NCI-H2227 treated with DMSO at 0.1 percent for 48 hours (cell line): ENCODE measurements at places on chromosomes 1 and 21.
A peak's percentile ranks its signal among the peaks of the same experiment; 100 is the strongest.

DNA sequence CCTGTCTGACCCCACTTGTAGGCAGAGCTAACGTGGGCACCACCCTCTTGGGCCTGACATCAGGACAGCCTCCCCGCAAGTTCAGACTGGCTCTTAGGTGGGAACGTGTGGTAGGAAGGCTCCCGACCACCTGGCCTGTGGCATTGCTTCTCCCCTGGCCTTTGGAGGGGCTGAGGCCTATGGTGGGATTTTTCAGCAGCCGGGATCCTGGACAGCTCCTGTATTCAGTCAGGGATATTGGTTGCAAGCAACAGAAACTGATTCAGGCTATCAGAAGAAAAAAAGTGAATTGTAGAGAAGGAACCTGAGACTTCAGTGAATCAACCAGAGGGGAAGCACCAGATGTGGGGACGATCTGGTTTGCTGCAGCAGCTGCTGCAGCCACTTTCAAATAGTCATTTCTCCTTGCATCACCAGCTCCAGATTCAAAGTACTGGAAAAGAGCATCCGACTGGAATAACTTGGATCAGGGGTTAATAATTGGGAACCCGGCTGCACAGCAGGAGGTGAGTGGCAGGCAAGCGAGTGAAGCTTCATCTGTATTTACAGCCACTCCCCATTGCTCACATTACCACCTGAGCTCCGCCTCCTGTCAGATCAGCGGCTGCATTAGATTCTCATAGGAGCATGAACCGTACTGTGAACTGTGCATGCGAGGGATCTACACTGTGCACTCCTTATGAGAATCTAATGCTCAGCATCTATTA lies 5.9 kb downstream of the RNF186 start:
- peak; percentile 67 for DNase-seq

- DNase-seq = no peak
These were observed 155.9 kb downstream of the ZNF281 start for GRCh38 chr1:200253774-200254495.

GRCh38 chr1:179082333-179082998 lies 596 bp downstream of the TOR3A start:
- no peak for DNase-seq

- DNase-seq = no peak
These were observed 11.6 kb downstream of the DSTYK start for GRCh38 chr1:205199931-205200299.

DNA sequence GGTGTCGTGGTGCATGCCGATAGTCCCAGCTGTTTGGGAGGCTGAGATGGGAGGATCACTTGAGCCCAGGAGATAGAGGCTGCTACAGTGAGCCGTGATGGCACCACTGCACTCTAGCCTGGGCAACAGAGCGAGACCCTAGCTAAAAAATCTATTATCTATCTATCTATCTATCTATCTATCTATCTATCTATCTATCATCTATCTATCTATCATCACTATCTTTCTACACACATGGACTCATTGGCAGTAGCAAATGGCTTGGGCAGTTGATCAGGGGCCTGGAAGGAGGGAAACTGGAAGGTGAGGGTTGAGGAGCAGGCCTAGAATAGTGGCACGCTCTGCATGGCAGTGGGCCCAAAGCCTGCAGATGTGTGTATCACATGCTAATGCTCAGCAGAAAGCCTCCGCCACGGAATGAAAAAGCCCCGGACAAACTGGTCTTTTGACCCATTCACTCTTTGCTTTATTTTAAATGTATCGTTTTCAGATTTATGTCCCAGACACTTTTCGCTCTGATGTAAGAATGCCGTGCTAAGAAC lies 7.3 kb upstream of the HUNK start:
- DNase-seq = no peak

GRCh38 chr21:29145354-29145782 lies 14.9 kb downstream of the MAP3K7CL start:
- DNase-seq = no peak

DNA sequence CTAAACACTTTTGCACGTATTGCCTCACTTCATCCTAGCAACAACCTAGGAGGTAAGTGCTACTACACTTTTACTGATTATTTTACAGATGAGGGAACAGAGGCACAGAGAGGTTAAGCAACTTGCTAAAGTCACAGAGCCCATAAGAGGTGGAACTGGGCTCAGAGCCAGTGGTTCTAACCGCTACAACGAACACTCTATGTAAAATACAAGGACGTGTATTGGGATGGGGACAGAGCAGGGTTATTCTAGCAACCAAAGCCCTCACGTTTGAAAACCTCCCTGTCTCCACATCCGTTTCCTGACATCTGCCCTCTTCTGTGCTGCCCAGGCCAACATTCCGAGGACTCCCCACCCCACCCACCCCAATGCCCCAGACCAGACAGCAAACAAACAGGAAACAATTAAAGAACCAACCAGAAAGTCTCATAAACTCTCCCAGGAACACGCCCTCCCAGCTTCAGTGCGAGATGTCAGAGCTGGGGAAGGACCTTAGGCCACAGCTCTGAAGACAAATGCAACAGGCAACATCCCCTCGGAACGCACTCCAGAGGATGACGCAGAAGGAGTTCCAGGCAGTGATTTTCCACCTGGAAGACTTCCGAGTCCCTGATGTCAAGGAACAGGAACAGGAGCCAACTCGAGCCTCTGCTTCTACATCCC lies 41.1 kb downstream of the GLIS1 start:
- no peak for DNase-seq

DNA sequence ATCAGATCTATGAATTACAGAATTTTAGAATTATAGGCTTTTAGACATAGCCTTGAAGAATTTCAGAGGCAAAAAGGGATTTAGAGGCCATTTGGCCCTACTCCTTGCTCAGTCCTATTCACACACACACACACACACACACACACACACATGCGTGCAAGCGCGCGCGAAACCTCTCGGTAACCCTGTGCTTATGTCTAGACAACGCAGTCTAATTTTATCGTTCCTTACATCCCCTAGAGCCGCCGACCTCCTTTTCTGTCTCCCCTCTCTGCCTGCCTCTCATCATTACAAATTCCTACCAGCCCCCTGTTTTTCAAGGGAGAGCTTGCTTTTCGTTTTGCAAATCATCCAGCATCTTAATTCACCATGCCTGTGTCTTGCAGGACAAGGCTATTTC lies 252.1 kb downstream of the FOXD2 start:
- DNase-seq = no peak

- no peak for DNase-seq
These were observed 10.9 kb upstream of the MIXL1 start for GRCh38 chr1:226212545-226212944.

- DNase-seq = no peak
These were observed 34.2 kb downstream of the KRTAP10-1 start for GRCh38 chr21:44505673-44506278.

DNA sequence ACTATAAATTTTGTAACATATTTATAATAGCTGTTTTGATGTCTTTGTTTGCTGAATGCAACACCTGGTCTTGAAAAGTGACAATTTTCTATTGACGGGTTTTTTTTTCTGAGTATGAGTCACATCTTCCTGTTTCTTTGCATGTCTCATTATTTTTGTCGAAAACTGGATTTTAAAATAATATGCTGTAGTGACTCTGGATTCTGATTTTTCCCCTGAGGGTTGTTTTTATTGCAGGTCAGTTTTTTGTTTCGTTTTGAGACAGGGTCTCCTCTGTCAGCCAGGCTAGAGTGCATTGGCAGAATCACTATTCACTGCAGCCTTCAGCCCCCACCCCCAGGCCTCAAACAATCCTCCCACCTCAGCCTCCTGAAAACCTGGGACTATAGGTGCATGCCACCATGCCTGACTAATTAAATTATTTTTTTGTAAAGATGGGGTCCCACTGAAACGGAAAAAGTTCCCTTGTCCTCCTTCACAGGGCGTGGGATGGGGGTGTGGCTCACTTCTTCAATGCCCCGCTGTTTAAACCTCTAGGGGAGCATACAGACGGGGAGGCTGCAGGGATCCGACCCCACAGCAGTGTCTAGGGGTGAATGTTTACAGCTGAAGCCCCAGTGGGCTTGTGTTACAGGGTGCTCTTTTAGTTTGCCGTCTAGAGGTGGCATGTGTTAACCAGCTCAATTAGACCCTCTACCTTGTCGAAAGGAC lies 11.3 kb upstream of the PPIE start:
- no peak for DNase-seq

GRCh38 chr1:1876335-1876930 lies 14.5 kb downstream of the GNB1 start:
- no peak for DNase-seq

DNA sequence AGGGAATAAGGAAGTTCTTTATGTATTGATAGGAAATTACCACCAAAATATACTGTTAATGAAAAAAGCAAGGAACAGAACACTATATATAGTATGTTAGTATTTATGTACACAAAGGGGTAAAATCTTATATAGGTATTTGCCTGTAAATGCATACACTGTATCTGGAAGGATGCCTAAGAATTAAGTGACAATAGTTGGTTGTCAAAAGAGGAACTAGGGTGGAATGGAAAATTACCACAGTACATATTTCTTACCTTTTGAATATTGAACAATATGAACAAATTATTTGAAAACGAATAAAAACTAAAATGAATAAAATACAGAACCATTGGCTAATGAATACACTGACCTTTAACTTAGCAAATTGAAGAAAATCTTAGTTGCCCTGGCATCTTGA lies 13.6 kb downstream of the ARPC5 start:
- DNase-seq = no peak

GRCh38 chr1:231442735-231443134 lies 20.6 kb upstream of the EGLN1 start:
- DNase-seq = no peak

DNA sequence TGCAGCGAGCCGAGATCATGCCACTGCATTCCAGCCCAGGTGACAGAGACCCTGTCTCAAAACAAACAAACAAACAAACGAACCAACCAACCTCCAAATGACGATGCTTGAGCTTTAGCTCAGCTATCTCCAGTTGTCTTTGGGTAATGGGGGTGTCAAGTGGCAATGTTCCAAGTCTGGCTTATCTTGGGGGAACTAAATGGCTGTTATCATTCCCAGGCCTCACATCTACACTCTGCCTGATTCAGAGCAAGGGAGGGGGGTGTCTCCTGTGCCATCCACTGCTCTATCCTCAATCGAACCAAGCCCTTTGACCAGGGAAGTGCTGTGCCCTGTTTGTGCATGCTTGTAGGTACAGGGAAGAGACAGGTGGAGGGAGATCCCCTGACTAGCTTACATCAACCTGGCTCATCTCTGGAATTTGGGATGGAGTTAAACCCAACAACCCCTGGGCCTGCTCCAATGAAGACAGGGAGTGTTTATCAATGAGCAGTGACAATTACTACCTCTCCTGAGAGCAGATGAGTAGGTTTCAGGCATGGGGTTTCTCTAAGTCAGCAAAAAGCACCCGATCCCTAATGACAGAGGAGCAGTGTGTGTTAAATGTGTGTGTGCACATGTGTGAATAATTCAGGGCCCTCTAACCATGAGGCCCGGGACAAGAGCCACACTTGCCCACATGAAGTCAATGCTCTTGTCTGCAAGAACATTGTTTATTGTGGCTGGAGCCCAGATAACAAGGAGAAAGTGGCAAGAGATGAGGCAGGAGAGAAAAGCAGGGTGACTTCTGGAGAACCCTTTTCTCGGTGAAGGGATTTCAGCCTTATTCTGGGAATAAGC lies 20.3 kb upstream of the IL6R start:
- DNase-seq = no peak

GRCh38 chr1:156931974-156932710 lies 11.7 kb downstream of the LRRC71 start:
- no peak for DNase-seq

- DNase-seq = no peak
These were observed 1498.2 kb upstream of the B3GALT2 start for GRCh38 chr1:194684636-194685035.

DNA sequence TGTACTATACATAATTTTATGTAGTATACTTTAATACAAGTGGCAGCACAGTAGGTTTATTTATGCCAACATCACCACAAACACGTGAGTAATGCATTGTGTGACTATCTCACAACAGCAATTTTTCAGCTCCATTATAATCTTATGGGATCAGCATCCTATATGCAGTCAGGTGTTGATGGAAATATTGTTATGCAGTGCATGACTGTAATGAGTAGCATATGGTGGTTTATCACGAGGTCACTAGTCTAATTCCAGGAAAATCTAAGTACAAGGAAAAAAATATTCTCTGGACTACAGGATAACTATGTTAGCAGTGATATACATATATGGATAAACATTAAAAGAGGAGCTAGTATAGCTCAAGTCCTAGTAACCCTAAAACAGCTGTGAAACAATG lies 69.0 kb downstream of the ATP1B1 start:
- DNase-seq = no peak

DNA sequence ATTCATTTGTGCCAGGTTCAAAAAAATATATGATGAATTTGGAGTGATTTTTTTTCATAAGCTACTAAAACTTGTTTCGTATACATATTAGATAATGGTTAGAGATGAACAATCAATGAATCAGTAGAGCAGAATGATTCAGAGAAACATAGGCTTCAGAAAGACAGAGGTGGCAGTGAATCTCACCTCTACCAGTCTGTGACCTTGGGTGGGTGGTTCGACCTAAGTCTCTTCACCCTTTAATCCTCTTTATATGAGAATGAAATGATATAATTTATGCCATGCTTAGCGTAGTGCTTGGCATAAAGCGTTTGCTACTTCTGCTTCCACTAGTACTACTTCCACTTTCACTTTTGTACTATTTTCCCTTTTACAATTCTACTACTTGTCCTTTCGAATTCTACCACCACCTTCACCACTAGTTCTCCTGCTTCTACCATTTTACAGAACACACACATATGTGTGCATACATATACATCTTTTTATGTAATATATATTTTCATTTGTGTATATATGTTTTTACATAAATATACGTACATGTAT lies 45.1 kb downstream of the FYB2 start:
- DNase-seq = no peak

- no peak for DNase-seq
These were observed 73.2 kb downstream of the ZC3H11B start for GRCh38 chr1:219539645-219540254.

DNA sequence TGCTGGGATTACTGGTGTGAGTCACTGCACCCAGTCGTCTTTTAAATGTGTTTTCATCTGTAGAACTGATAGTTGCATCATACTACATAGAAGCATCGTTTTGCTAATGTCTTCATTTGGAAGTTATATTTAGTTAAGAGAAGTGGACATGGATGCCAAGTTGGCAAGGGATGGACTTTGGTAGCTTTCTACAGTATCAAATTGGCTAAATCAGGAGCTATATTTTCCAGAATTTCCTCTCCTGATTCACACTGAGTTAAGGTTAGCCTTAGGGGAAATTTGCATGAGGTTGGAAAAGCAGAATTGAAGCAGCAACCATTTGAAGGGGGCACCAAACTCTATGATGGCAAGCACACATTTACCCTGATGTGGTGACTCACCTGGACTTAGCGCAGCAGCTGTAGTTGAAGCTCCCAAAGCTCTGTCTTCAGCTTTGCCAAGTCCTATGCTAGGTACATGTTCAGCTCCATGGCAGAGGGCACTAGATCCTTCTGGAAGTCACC lies 43.9 kb downstream of the DUSP10 start:
- no peak for DNase-seq
